ENCODE measurements at places on chromosomes 5 and 9.

DNA sequence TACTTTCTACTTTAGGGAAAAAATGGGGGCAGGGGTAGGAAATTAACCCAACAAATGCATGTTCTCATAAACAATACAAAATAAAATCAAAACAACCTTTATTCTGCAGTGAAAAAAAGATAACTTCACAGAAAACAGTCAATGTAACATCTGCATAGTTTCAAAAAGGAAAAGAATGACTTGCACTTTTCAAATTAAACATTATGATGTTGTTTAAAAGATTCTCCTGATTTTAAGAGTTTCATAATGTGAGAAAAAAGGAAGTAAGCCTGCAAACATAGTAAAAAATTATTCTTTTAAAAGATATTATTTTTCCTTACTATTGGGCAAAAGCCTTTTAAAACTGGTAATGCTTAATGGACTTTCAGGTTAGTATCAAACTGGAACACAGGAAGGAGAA lies 7.6 kb downstream of the C9orf72 start:
- DNase-seq, result no peak

DNA sequence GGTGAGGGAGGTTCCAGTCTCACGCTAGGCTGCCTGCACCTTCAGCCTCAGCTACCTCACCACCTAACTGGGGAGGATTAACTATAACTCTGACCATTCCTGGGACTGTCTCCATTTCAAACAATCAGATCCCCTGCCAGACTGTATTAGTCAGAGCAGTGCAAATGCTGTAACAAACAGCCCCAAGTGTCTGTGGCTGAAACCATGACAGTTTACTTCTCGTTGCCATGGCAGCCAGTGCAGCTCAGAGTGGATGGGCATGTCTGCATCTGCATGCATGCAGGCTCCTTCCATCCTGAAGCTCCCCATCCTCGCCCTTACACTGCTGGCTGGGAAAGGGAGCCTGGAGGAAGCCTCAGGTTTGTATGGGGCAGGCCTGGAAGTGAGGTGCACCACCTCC lies 86.7 kb downstream of the KCNIP1 start:
- DNase-seq, result no peak

DNA sequence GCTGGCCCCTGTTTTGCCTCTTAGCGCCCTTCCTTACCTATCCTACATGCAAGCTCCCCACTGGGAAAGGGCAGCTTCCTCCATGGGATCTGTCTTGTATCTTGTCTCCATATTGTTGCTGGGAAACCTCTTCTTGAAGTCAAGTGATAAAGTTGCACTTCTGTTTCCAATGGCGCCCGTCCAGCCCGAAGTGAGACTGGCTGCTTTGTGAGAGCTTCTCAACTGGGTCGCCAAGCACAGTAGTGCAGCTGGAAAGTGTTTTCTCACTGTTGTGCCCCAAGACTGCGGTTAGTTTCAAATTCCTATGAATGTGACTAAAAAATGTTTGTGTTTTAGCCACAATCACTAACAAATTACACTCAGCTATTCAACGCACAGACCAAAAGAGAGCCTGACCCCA lies 506.6 kb upstream of the MPDZ start:
- DNase-seq, result no peak

- no peak for DNase-seq
Observed at GRCh38 chr5:63820577-63820976, 141.7 kb downstream of the HTR1A start.

GRCh38 chr5:175674731-175675346 lies 17.0 kb downstream of the HRH2 start:
- no peak for DNase-seq

DNA sequence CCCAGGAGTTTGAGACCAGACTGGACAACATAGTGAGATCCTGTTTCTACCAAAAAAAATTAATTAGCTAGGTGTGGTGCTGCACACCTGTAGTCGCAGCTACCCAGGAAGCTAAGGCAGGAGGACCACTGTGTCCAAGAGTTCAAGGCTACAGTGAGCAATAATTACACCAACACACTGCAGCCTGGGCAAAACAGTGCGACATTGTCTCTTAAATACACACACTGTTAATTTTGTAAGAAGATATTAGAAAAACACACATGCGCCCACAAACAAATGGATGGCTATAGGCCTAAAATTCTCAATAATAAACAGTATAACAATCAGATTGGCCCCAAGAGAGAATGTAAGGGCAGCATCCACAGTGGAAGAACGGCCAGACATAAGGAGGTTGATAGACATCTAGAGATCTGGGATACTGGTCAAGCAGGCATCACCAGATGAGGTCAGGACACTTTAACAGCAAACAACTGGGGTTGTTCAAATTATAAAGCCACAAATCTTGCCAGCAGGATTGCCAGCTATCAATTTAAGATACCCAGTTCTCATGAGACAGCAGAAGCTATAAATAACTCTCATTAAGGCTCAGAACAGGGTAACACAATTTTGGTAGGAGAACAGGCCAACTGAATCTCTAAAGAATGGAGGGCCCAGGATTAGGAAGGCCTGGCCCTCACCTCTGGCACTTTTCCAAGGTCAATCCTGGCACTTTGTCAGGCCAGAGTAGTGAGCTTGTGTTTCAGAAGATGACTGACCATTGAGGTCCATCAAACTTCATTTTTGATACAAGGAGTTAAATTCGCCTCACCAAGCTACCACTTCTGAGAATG lies 29.5 kb downstream of the GOLPH3 start:
- no peak for DNase-seq

DNA sequence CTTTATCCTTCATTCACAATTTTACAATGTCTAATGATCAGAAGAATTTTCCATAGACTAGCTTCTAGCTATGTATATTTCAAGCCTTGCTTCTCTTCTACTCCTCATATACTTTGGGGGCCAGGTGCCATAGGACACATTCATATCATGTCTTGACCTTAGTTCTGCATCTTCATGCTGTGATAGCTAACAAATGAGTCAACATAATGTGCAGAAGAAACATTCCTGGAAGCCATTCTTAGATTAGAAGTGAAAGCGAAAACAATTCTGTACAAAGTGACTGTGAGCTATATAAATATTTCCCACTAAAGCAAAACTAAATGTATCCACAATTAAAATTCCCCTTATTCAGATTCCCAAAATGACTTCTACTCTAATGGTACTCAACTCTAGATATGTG lies 320.2 kb upstream of the NREP start:
- DNase-seq, result no peak

DNA sequence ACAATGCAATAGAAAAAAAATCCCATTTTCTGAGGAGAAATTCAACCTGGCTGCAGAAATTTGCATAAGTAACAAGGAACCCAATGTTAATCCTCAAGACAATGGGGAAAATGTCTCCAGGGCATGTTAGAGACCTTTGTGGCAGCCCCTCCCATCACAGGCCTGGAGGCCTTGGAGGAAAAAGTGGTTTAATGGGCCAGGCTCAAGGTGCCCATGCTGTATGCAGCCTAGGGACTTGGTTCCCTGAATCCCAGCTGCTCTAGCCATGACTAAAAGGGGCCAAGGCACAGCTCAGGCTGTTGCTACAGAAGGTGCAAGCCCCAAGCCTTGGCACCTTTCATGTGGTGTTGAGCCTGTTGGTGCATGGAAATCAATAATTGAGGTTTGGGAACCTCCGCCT lies 66.5 kb downstream of the ALDH1A1 start:
- DNase-seq, result no peak

DNA sequence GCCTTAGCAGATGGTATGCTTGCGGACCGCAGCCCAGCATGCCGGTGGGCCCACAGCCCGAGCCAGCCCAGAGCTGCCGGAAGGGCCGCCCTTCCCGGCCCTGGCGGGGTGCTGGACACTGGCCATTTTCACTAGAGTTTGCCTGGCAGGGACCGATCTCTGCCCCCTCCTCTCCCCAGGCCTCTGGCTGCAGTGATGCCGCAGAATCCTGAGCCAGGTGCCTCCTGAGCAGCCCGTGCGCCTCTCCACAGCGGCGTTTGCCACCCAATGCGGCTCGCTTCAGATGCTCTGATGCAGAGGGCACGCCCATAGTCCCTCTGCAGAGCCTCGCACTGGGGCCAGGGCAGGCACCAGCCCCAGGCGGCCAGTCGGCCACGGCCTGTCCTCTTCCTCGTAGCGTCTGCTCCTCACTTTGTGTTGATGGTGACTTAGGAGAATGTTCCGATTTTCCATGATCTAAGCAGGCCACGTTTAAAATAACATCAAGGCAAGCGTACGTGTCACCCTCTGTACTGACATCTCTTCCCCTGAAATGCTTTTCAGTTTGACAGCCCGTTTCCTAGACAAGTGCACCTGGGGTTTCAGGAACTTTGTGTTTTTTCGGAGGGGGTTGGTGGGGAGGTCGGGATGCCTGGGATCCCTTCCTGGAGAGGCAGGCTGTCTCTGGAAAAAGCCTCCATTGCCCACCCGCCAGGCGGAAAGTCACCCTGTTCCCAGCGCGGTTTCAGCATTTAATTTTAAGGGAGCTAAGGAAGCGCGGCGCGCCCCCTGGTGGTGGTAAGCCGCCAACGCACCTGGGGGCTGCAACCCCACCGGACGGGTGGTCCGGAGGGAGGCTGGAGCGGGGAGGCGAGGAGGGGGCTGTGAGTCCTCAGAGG lies 29.8 kb upstream of the HMCN2 start:
- DNase-seq, result peak; percentile 83

- DNase-seq, result no peak
Observed at GRCh38 chr5:127885176-127885575, 182.0 kb downstream of the CCDC192 start.

GRCh38 chr5:131068076-131068475 lies 97.0 kb downstream of the HINT1 start:
- no peak for DNase-seq
